ENCODE measurements at places on chromosomes 16 and 17. TPM values are rescaled to one million over a fixed set of nuclear protein-coding genes. Genes with fewer than 3 reads are reported as not detected.

Gene LRRC37A
- total RNA-seq, result 2.1 TPM

Gene ADGRG1
- total RNA-seq, result 68.9 TPM

DNA sequence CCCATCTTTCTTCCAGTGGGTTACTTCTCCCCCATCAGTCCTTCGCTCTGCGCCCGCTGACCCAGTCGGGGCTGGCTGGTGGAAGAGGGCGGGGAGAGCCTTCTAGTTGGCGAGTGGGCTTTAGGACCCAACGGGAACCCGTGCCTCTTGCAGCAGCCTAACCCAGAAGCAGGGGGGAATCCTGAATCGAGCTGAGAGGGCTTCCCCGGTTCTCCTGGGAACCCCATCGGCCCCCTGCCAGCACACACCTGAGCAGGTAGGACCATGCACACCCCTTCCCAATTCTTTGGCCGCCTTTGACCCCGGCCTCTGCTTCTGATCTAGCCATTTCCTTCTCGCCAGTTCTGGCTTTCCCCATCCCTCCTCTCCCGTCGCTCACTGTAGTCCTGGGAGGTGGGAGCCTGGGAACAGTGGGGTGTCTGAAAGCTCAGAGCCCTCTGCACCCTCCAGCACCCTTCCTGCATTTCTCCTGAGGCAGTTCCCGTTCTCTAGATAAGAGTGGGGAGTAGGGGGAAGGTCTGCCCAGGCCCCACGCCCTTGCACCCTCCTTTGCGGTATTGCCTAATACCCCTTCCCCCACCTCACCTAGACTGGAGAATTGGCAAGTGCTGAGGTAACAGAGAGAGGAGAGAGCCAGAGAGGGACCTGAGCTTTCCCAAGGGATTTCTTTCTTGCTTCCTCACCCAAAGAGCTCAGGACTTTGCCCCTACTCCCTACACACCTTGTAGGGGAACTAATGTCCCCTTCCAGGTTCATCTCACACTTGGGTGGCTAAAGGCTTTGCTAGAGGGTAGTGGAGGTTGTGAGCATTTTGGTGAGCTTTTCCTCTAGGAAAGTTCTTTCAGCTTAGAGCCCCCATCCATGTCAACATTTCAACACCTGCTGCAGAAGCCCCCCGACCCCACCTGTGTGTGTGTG, at the start of gene RARA:
Gene RARA (plus strand): TSS at position 150 of the 918 bp plus-strand sequence. CDS start 22,039 bp downstream, outside the sequence.
- DNase-seq, result peak; percentile 79

Gene SERPINF2
- total RNA-seq, result 1.7 TPM

- DNase-seq, result no peak
Measured at GRCh38 chr16:49745311-49745747, 110.6 kb downstream of the ZNF423 start.

Gene PRKCB
- total RNA-seq, result 10.7 TPM

GRCh38 chr16:1794908-1795666, 1.6 kb upstream of the IGFALS start:
- DNase-seq, result no peak

GRCh38 chr17:79054200-79054960, 20.2 kb upstream of the ENGASE start:
- DNase-seq, result no peak

Gene CCL14
- 2.4 TPM for total RNA-seq

DNA sequence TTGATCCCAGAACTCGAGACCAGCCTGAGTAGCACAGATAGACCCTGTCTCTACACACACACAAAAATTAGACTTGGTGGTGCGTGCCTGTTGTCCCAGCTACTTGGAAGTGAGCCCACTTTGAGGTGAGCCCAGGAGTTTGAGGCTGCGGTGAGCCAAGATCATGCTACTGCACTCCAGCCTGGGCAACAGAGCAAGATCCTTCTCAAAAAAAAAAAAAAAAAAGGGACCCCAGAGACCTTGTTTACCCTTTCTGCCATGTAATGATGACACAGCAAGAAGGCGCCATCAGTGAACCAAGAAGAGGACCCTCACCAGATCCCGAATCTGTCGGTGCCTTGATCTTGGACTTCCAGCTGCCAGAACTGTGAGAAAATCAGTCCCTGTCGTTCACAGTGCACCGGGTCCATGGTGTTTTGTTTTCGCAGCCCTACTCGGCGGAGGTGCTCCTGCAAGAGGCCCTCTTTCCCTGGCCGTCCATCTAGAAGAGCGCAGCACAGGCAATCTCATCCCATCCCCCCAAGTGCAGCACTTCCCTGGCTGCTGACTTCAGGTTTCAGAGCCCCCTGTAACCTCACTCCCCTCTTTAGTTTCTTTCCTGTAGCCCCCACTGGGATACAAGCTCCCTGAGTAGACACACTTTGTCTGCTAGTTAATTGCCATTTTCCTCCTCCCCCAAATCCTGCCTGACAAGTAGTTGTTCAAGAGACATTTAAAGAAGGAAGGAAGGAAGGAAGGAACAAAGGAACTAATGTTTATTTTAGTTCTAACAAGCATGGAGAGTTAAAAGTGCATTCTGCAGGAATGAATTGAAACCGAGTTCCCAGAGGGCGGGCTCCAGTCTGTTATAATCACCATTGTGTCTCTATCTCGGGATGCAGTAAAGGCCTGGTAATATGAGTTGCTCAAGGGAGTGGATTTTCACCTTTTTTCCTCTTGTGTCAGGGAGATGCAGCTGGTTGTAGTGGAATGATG, 115.3 kb downstream of the SNX29 start:
- DNase-seq, result no peak

- no peak for DNase-seq
Measured at GRCh38 chr17:78234261-78234865, 2.9 kb downstream of the TMEM235 start.

DNA sequence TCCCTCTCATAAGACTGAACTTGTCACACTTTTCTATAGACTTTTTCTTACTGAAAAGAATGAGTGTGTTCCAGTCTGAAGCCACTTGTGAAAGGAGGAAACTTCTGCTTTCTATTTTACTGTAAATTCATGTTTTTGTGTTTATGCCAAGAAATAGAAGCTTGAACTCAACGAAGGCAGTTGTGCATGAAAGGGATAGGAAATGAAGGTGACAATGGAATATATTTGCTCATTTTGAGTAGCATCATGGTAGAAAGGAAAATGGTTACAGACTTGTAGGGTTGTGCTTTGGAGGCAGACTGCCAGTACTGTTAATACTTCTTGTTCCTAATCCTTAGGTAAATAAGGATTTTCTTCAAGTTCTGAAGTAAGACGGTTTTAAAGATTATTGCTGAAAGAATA, 8.1 kb downstream of the CLTC start:
- no peak for DNase-seq

- DNase-seq, result no peak
Measured at GRCh38 chr17:82089723-82090548, 8.1 kb downstream of the FASN start.

DNA sequence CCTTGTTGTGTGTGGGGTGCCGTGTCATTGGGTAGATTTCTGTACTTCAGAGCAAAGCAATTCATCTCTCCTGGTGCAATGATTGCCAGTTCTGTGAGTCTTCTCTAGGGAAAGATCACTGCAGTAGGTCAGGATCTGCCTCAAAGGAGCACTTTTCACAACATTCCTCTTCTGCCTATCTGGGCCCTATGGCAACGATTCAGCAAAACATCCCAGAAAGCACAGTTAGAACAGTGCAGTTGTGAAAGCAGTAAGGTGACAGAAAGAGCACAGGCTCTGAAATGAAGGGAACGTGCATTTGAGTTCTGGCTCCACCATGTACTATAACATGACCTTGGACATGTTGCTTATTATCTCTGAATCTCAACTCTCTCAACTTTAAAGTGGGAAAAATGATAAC, 178.5 kb upstream of the N4BP1 start:
- no peak for DNase-seq

Gene ASGR1
- 0.47 TPM for total RNA-seq

- DNase-seq, result no peak
Measured at GRCh38 chr17:64039106-64039400, 18.6 kb upstream of the ICAM2 start.

- no peak for DNase-seq
Measured at GRCh38 chr17:61846761-61847375, 16.5 kb downstream of the BRIP1 start.

- DNase-seq, result no peak
Measured at GRCh38 chr17:43562679-43563599, 16.8 kb upstream of the ETV4 start.

DNA sequence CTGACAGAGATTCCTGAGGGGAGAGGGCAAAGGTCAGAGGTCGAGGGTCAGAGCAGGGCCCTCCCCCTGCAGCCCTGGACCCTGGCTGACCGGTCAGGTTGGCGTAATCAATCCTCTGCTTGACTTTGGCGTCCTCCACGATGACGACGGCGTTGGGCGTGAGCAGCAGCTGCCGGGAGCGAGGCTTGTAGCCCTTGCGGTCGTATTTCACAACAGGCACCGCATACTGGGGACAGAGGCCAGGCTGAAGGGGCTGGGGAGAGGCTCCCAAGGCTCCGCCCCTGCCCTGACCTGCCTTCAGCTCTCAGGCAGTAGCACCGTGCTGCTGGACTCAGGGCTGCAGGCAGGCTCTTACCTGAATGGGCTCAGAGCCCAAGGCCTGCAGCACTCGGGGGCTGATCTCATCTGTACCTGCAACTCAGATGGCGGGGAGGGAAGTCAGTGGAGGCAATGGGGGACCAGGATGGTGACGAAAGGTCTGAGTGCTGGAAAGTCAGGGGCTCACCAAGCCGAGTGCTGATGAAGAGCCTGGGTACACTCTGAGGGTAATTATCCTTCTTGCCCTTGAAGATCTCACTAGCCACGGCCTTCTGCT, 12.0 kb upstream of the CRK start:
- no peak for DNase-seq

DNA sequence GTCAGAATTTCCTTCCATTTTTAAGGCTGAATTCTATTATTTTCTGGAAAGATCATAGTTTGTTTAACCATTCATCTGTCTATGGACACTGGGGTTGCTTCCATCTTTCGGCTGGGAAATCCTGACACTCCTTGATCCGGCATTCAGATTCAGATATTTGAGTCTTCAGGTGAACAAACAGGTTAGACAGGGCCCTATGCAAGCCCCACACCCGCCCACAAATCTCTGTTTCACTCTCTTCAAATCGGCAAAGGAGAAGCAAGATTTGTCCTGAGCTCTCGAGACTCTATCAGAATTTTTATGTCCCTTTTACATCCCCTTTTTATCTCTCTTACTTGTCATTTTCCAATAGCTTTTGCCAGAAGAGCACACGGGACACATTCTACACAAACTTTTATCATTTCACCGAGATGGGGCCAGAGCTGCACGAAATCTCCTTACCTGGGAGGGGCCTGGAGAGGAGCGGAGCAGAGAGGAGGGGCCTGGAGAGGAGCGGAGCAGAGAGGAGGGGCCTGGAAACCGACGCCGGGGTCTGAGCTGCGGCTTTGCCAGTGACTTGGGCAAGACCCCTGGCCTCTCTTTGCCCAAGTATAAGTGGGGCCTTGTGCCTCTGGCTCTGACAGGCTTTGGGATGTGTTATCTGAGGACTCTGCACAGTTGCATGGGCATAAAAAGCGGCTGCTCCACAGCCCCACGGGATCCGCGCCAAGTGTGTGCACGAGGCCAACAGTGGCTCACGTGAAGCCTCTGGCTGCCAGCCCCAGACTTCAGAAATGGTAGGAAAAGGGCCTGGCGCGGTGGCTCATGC, 54.3 kb upstream of the RBFOX3 start:
- peak; percentile 55 for DNase-seq
